ENCODE measurements at places on chromosomes 12 and 14. TPM values are rescaled to one million over a fixed set of nuclear protein-coding genes. Genes with fewer than 3 reads are reported as not detected.

GRCh38 chr12:97075161-97075933 is 168.3 kb downstream of the NEDD1 start:
- H3K4me1 ChIP-seq: no peaks in the 10 kb centered on the region
- H3K4me3 ChIP-seq: no peak overlapping the region
- H3K36me3 ChIP-seq: no peaks in the 10 kb centered on the region
- no peak overlapping the region for H3K27ac ChIP-seq
- peaks cover 29% of the 10 kb centered on the region for H3K27me3 ChIP-seq

- no peak overlapping the region for H3K27ac ChIP-seq
- peaks cover 8% of the 10 kb centered on the region for H3K4me1 ChIP-seq
- no peak overlapping the region for H3K4me3 ChIP-seq
- H3K27me3 ChIP-seq: no peaks in the 10 kb centered on the region
These were observed 21.1 kb upstream of the PITPNM2 start for GRCh38 chr12:123171967-123172366.

GRCh38 chr12:5456906-5457305 is 25.0 kb downstream of the NTF3 start:
- H3K4me3 ChIP-seq: no peak overlapping the region
- DNase-seq: no peak
- H3K27me3 ChIP-seq: peaks cover 9% of the 10 kb centered on the region

DNA sequence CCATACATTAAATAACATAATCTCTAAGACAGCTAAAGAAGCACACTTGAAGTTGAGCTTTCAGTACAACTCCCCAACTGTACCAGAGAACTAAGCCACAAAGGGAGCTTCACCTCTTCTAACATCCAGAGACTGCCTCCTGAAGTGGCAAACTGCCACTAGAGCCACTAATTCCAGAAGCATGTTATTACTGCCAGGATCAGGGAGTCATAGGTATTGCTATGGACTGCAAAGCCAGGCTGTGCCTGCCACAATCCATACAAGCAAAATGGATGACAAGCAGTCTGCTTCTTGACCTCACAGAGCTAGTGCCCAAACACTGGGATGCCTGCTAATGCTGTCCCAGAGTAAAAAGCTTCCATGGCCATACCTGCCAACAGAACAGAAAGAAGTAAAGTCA is 160.1 kb downstream of the STXBP6 start:
- DNase-seq: no peak
- no peaks in the 10 kb centered on the region for H3K4me1 ChIP-seq
- peaks cover 11% of the 10 kb centered on the region for H3K27me3 ChIP-seq
- H3K27ac ChIP-seq: no peak overlapping the region
- H3K4me3 ChIP-seq: no peak overlapping the region

SLC6A15 gene
- total RNA-seq: not detected

REM2 gene
- 7.2 TPM for total RNA-seq

GLI1 gene
- 0.22 TPM for total RNA-seq

KCNC2 gene
- total RNA-seq: not detected

COPS7A gene
- total RNA-seq: 17.9 TPM

RBP5 gene
- total RNA-seq: not detected
